ENCODE measurements at places on chromosomes 7 and 10. TPM values are rescaled to one million over a fixed set of nuclear protein-coding genes. Genes with fewer than 3 reads are reported as not detected.

- H3K4me3 ChIP-seq: no peak overlapping the region
- DNase-seq: no peak
- H3K27ac ChIP-seq: peak overlapping the region; percentile 36
- no peaks in the 10 kb centered on the region for H3K27me3 ChIP-seq
Observed at GRCh38 chr7:100446040-100446439, 9.7 kb upstream of the PPP1R35 start.

- no peak overlapping the region for H3K4me3 ChIP-seq
- no peak for DNase-seq
- H3K27ac ChIP-seq: no peak overlapping the region
- H3K36me3 ChIP-seq: no peaks in the 10 kb centered on the region
Observed at GRCh38 chr7:98840722-98841121, 29.1 kb downstream of the TMEM130 start.

DNA sequence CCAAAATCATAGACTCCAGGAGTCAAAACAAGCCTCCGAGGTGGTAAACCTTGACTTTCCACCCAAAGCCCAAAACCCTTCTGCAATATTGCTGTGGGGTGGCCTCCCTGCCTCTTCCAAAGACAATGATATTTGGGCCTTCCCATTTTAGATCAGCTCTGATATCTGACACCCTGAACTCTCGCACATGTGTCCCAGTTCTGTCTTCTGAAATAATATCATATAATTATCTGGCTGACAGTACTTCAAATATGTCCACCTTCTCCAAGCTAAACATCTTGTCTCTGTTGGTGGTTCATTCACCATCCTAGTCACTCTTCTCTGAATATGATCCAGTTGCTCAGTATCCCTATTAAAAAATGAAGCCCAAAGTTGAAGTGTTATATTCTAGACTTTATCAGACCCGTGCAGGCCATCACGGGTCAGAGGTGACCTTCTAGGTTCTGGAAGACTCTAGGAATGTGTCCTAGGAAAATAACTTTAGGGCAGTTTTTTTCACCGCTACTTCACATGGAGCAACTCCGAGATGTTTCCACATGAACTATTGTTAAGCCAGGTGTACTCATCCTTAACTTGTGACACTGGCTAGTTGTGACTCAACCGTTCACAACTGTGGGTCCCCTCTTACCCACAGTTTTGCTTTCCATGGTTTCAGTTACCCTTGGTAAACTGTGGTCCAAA is 6.3 kb downstream of the TECTB start:
- no peak overlapping the region for H3K27ac ChIP-seq
- no peaks in the 10 kb centered on the region for H3K27me3 ChIP-seq

- peaks cover 13% of the 10 kb centered on the region for H3K36me3 ChIP-seq
- H3K27me3 ChIP-seq: no peaks in the 10 kb centered on the region
- H3K27ac ChIP-seq: peak overlapping the region; percentile 98
- peaks cover 13% of the 10 kb centered on the region for H3K4me1 ChIP-seq
- H3K4me3 ChIP-seq: peak overlapping the region; percentile 91
Observed at GRCh38 chr7:143900230-143900766, 1.7 kb downstream of the TCAF1 start.

DNA sequence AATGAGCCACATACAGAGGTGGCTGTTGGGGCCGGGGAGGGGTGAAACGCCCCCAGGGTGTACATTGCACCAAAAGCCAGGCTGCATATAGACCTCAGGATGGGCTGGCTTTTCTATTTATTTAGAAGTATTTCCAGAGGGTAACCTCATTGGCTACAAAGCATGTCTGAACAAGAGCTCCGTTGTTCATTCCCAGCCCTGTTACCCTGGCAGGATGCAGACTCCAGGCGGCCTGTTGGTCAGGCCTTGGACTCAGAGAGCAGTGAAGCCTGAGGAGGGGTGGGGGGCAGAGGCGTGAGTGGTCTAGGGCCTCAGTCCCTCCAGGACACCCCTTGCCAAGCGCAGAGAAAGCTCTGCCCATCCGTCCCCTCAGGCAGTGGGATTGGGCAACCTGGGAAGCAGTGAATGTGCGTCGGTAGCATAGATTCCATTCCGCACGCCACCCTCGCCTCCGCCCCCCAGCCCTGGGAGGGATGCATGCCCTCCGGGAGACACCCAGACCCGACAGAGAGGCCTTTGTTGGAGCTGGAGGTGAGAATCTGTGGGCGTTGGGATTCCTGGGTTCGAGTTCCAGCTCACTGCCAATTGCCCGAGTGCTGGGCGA is 41.9 kb downstream of the TCF7L2 start:
- no peak overlapping the region for H3K27ac ChIP-seq
- H3K36me3 ChIP-seq: no peaks in the 10 kb centered on the region
- no peak overlapping the region for H3K4me3 ChIP-seq
- H3K4me1 ChIP-seq: 0 out of 2 replicates have a peak, but pooled peaks cover under 1% of the 10 kb centered on the region

The ZFYVE27 gene
- polyA plus RNA-seq: 44.3 TPM

DNA sequence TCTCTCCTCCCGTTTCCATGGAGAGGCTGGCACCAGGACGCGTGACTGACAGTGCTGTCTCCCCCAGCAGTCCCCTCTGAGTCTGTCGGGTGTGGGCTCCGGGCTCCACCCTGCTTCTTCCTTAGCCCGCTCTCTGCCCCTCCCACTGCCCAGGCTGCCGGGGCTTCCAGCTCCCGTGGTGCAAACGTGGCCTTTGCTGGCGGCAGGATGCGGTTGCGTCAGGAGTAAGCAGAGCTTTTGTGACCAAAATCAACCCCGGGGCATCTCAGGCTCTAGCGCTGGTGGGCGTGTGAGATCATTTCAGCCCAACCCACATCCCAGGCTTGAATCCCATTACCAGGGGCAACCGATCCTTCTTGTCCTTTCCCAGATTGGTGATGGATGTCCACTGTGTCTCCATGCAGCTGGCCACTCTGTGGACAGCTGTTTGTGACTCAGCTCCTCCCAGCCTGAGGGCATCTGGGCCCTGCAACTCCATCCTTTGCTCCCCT is 28.2 kb downstream of the PTPRE start:
- H3K27ac ChIP-seq: no peak overlapping the region
- peaks cover 12% of the 10 kb centered on the region for H3K4me1 ChIP-seq
- no peak overlapping the region for H3K4me3 ChIP-seq
- H3K36me3 ChIP-seq: peaks cover 3% of the 10 kb centered on the region

DNA sequence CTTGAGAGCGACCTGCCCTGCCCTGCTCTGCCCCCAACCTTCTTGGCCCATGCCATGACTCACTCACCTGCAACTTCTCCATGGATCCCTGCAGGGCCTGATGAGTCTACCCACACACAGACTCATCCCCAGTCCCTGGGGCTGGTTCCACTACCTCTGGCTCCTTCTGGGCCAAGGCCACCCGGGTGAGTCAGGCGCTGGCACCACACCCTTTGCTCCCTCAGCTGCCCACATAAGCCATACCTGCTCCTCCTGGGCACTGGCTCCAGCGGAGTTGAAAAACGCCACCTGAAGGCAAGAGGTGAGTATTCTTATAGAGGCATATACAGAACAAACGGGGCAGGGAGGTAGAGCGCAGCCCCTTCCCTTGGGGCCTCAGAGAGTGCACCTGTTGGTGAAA is 16.2 kb upstream of the MTPAP start:
- H3K4me1 ChIP-seq: no peaks in the 10 kb centered on the region
- no peak overlapping the region for H3K4me3 ChIP-seq
- H3K27ac ChIP-seq: no peak overlapping the region

DNA sequence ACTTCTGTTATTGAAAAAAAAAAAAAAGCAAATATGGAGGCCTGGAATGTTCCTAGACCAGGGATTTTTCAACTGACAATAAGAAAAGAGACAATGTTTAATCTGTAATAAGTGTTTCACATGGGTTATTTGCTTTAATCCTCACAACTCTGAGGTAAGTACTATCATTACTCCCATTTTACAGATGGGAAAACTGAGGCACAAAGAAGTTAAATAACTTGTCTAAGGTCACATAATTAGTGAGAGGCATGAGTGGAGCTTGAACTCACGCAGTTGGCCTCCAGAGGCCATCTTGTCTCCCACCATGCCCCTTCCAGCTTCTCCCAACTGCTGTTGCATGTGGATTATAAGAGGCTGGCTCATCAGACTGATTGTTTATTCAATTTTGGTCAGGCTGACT is 36.6 kb upstream of the CREB5 start:
- no peaks in the 10 kb centered on the region for H3K36me3 ChIP-seq
- no peak for DNase-seq
- H3K4me3 ChIP-seq: no peak overlapping the region
- H3K27me3 ChIP-seq: no peaks in the 10 kb centered on the region
- H3K27ac ChIP-seq: no peak overlapping the region
- peaks cover 2% of the 10 kb centered on the region for H3K4me1 ChIP-seq

DNA sequence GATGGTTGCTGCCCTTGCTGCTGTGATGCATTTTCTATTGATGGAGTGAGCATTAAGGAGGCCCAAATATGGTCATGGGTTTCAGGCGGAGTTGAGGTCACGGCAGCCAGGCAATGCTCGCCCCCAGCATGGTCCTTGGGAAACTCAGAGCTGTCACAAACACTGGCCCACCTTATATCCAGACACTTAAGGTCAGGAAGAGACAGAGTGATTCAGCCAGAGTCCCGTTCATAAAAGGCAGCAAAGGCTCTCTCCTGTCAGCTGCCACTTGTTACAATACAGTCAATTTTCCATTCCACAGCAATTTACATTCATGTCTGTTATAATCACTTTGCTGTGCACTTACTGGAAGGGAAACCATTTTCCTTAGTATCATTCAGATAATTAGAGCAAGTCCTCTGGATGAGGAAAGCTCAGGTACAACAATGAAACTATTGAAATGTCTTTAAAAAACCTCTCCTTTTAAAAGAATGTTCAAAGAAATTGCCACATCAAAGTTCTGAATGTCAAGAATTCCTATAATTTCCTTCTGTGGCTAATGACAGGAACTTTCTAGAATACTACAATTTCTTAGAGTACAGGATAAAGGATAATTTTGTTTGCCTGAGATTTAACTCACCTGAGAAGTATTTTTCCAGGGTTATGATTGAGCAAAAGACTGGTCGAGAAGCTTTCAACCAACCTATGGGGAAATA is 14.8 kb upstream of the ANKRD1 start:
- H3K27me3 ChIP-seq: no peaks in the 10 kb centered on the region
- no peaks in the 10 kb centered on the region for H3K36me3 ChIP-seq
- H3K27ac ChIP-seq: peak overlapping the region; percentile 66
- DNase-seq: no peak

- H3K27ac ChIP-seq: no peak overlapping the region
- no peak overlapping the region for H3K4me3 ChIP-seq
- H3K27me3 ChIP-seq: no peaks in the 10 kb centered on the region
- no peaks in the 10 kb centered on the region for H3K4me1 ChIP-seq
Observed at GRCh38 chr7:43390576-43390975, 192.3 kb upstream of the STK17A start.

The VPS50 gene
- polyA plus RNA-seq: 9.1 TPM

GRCh38 chr7:43314379-43315158 is 202.1 kb downstream of the HECW1 start:
- H3K27ac ChIP-seq: no peak overlapping the region
- H3K4me3 ChIP-seq: no peak overlapping the region
- no peaks in the 10 kb centered on the region for H3K27me3 ChIP-seq
- DNase-seq: no peak
- H3K4me1 ChIP-seq: no peaks in the 10 kb centered on the region
- no peaks in the 10 kb centered on the region for H3K36me3 ChIP-seq

- peaks cover 43% of the 10 kb centered on the region for H3K4me1 ChIP-seq
- H3K27ac ChIP-seq: peak overlapping the region; percentile 98
- no peak for DNase-seq
- H3K36me3 ChIP-seq: no peaks in the 10 kb centered on the region
Observed at GRCh38 chr10:119254335-119254734, 47.0 kb downstream of the GRK5 start.

All from SK-N-SH (cell line).